ENCODE measurements at places on chromosomes 12 and 14.

DNA sequence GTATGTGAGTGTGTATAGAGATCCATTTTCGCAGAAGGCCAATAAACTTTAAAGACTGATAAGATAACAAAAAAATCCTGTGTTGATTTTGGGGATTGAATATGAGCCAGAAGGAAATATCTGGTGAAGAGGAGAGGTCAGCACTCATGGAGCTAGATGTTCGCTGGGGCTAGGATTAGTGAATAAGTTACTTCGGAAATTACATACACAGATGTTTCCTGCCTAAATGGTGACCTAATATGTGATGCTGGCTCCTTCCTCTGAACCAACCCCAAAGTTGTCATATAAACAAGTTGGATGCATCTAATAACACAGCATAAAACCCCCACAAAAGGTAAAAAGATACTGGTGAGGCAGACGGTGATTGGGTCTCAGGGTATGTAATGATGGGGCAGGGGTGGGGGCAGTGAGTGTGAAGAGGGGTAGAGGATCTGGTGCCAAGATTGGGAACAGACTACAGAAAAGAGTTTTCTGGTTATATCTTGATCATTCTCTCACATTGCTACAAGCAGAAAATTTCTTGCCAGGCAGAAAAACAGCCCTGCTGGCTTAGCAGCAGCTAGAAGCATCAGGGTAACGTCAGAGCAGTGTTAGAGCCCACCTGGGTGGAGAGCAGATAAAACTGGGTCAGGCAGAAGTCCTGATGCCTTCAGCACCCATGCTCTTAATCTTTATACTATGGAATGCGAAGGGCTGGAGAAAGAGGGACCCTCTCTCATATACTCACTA lies 140.4 kb upstream of the GZMB start:
- no peak for DNase-seq

- DNase-seq: no peak
Observed at GRCh38 chr12:510071-510825, 50.5 kb downstream of the B4GALNT3 start.

DNA sequence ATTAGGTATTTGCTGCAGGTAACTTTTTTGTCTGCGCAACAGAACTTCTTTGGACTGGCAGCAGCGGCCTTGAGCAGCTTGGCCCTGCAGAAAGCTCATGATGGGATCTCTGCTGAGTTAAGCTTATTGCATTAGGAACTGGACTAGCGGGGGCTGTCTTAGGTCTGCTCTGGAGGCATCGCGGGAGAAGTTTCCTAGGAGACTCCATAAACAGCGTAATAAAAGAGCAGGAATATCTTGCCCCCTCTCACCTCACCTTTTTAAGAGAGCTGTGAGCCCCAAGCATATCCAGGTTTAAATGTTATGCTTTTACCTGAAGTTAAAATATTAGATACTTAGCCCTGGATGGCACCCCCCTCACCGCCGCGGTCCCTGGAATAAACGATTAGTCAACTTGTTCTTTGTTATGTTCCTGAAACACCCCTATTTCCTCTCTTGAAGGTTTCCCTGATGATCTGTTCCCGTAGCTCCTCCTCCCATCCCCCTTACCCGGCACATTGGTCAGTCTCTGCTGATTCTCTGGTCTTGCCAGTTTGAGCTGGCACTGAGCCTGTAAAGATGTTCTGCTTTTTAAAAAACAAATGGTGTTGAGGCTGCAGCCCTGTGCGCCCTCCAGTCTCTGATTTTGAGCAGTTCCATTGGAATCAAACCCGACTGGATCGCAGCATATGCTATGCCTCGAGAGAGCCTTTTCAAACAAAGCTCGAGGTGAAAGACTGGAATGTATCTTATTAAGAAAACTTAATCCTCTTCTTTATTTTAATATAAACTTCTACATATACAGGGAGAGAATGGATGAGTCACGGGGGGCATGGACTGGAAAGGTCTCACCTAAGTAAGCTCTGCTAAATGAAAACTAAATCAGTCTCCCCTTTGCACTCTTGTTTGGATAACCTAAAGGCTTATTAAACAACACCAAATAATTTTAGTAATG lies 1.9 kb downstream of the MLXIP start:
- no peak for DNase-seq

DNA sequence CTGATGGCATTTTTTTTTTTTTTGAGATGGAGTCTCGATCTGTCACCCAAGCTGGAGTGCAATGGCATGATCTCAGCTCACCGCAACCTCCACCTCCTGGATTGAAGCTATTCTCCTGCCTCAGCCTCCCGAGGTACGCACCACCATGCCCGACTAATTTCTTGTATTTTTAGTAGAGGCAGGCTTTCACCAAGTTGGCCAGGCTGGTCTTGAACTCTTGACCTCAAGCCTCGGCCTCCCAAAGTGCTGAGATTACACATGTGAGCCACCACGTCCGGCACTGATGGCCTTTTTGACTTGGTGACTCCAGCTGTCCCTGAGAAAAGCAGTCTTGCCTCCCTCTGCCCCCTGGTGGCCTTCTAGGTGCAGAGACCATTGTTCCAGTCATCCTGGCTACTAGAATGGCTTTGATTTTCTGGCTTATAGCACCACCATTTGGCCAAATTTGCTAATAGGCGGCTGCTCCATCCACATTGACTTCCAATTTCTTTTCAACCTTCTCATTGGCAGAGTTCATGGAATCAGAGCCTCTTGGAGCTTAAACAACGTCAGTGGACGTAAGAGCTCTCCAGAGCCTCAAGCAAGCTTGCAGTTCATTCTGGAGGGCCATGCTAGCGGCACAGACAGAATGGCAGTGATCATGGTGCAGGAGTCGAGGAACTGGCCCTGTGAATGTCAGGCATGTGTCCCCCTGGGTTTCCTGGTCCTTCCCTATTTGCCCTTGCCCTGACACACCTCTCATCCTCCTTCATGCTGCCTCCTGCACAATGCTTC lies 25.4 kb upstream of the EIF4B start:
- DNase-seq: peak; percentile 46

- no peak for DNase-seq
Observed at GRCh38 chr14:37230551-37231194, 32.9 kb downstream of the MIPOL1 start.

- DNase-seq: no peak
Observed at GRCh38 chr12:66119870-66120241, 10.7 kb downstream of the LLPH start.
